ENCODE measurements at places on chromosomes 5 and 9. TPM values are rescaled to one million over a fixed set of nuclear protein-coding genes. Genes with fewer than 3 reads are reported as not detected.

FOCAD gene
- total RNA-seq: 104 TPM

OR1Q1 gene
- total RNA-seq: not detected

NRARP gene
- total RNA-seq: 15.2 TPM

RPL12 gene
- 475 TPM for total RNA-seq

LCN10 gene
- not detected for total RNA-seq

C9orf43 gene
- 0.47 TPM for total RNA-seq

IFNA21 gene
- not detected for total RNA-seq

PCDHB14 gene
- 16.5 TPM for total RNA-seq

ITK gene
- total RNA-seq: not detected

FYB1 gene
- not detected for total RNA-seq

LURAP1L gene
- 25.6 TPM for total RNA-seq

IFNA5 gene
- total RNA-seq: not detected

DCTN3 gene
- 119 TPM for total RNA-seq

SLC36A3 gene
- total RNA-seq: not detected

TMEM171 gene
- 1.1 TPM for total RNA-seq

COL5A1 gene
- total RNA-seq: 28.9 TPM

PELO gene
- 7.5 TPM for total RNA-seq

SH2D3C gene
- total RNA-seq: 71.7 TPM
